ENCODE measurements at places on chromosomes 3 and 15. TPM values are rescaled to one million over a fixed set of nuclear protein-coding genes. Genes with fewer than 3 reads are reported as not detected.

The GALNT15 gene
- not detected for total RNA-seq

The FILIP1L gene
- 29.0 TPM for total RNA-seq

The MRPL3 gene
- 247 TPM for total RNA-seq

The SACM1L gene
- total RNA-seq, result 31.2 TPM

The CCDC80 gene
- 24.4 TPM for total RNA-seq

The RHCG gene
- not detected for total RNA-seq

The ISLR2 gene
- not detected for total RNA-seq

GRCh38 chr3:27253831-27254230, 115.4 kb downstream of the NEK10 start:
- DNase-seq, result peak; percentile 83

DNA sequence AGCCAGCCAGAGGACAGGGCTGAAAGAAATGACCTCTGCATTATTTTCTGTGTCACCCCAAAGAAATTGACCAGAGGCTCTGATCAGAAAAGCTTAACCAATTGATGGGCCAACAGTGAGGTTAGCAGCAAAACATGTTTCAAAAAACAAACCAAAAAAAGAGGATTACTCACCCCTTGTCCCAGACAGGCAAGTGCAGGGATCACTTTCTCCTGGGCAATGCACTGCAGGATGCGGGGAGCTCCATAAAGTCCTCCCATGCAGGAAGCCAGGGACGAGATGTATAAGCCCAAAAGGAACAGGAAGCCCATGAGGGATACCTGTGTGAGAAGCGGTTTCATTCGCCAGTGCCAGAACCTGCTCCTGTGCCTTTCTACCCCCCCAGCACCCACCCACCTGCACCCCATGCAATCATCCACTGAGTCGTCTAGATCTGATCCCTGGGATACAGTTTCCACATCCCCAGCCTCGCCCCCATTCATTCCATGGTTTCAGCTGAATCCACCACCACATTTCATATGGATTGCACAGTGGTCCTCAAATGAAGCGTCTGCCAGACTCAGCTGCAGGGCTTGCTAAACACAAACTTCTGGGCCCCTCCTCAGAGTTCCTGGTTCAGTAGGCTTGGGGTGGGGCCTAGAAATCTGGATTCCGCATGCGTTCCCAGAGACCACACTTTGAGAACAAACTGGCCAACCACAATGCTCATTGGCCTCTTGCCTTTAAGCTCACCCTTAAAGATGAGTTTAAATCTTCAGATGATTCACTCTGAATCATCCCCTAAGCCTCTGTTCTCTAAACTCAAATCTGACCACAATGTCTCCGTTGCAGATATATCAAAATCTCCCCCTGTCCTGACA, 54.4 kb upstream of the HEG1 start:
- peak; percentile 100 for DNase-seq

DNA sequence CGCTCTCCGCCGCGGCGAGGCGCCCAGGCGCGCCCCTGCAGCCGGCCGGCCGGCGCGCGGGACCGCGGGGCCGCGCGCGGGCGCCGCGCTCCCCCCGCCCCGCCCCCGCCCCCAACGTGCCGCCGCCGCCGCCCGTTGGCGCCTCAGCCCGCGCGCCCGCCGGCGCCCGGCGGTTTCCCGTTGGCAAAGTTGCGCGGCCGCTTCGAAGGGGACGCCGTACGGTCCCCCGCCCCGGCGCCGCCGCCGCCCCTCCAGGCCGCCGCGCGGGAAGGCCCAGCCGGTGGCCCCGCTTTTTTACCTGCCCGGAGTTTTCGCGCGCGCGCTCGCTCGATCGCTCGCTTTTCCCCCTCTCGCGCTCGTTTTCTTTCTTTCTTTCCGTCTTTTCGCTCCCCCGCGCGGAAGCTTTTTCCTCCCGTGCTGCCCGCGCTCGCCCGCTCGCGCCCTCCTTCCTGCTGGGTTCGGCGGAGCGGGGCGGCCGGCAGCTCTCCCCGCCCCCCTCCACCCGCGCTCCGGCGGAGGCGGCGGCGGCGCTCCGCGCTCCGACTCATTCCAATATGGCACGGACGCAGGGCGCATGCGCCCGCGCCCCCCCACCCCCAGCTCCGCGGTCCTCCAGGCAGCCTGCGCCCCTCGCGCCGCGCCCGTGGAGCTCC, at the start of gene SFMBT1:
Gene SFMBT1 (minus strand): TSS at position 556 of the 653 bp plus-strand sequence. CDS start 76,945 bp downstream, outside the sequence.
- peak; percentile 22 for DNase-seq

DNA sequence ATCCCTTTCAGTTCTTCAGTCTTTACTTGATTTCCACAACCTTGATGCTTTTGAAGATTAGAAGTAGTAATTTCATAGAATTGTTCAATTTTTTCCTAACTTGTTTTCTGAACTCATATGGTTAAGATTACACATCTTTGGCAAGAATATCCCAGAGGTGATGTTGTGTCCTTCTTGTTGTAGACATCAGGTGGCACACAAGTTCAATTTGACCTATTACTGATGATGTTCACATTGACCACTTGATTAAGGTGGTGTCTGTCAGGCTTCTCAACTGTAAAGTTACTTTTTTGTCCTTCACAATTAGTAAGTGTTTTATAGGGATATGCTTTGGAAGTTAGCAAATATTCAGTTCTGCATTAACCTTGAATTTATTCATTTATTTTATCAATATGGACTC, 34.6 kb upstream of the THRB start:
- DNase-seq, result no peak

- no peak for DNase-seq
Measured at GRCh38 chr3:64612082-64612860, 75.5 kb downstream of the ADAMTS9 start.
